CD4-positive, alpha-beta T cell treated with Interleukin-4 for 4 hours (primary cell): ENCODE measurements at places on chromosomes 11 and 22.

DNA sequence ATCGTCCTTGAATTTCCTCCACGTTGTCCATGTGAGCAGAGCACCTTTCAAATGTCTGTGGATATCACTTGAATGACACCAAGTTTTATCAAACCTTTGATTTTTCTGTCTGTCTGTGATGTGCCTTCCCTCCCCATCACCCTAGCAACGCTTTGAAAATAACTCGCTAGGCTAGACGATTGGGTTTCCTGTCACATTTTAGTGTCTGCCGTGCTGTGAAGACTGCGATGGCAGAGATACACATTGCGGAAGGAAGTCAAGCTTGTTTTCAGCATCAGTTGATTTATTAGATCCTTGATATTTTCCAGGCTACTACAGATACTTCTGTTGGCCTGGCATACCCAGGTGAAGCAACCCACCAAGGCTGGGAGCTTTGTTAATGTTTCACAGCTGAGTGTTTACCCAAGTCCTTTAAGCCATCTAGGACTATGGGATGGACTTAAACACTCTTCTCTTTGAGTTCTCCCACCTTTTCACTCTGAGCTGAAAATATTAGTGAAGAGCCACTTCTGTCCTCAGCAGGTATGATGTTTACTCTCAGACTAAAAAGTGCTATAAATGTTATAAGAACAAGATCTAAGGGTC, 93.6 kb upstream of the CD44 start:
- DNase-seq, result peak; percentile 98

GRCh38 chr11:114196997-114197703, 99.0 kb upstream of the NNMT start:
- no peak for DNase-seq

GRCh38 chr11:108984523-108984922, 319.7 kb downstream of the DDX10 start:
- no peak for DNase-seq

DNA sequence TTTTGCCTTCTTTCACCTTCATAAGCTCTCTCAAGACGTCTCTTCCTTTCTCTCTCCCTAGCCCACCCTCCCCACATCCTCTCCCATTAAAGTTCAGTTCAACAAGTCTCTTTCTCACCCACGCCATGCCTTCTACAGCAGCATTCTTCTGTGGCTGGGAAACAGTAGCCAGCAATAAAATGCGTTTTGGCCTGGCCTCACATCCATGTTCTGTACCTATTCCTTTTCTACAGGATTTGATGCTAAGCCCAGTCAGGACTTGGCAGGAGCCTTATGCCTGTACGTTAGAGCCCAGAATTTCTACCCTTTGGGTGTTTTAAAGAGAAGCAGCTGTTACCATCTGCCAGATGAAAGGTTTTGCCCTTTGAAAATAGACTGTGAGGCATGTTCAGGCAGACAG, 7.1 kb upstream of the CD44 start:
- no peak for DNase-seq

- DNase-seq, result no peak
These were observed 6.2 kb downstream of the YDJC start for GRCh38 chr22:21623648-21623970.

DNA sequence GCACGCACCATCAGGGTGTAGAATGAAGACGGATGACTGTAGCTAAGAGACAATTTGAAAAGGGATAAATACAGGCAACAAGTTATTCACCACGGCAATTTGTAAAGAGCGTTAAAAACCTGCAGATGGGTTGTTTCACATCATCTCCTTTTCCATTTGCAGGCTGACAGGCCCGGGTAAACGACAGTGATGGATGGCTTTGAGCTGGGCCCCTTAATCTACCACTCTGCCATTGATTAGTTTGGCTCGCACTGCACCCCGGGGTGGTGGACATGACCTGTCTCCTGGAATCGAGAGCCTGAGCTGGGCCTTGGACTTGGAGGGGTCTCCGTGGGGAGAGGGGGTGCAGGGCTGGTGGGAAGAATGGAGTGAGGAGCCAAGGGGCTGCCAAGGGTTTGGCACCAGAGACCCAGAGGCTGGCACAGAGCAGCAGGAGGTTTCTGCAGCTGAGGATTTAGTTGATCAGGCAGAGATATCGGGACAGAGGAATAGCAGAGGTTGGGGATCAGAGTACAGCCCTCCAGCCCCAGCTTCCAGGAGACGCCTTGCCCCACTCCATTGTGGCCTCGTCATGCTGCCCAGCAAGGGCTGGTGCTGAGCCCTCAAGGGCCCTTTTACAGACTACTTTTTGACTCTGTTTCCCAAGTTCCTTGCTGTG, 110.6 kb upstream of the NECTIN1 start:
- no peak for DNase-seq

GRCh38 chr11:133713406-133713805, 131.9 kb downstream of the SPATA19 start:
- no peak for DNase-seq
